ENCODE measurements at places on chromosomes 5 and 9.

- no peak for DNase-seq
These were observed 91.4 kb downstream of the NSUN2 start for GRCh38 chr5:6541256-6542013.

GRCh38 chr5:118557251-118557661 is 431.1 kb downstream of the DTWD2 start:
- no peak for DNase-seq

DNA sequence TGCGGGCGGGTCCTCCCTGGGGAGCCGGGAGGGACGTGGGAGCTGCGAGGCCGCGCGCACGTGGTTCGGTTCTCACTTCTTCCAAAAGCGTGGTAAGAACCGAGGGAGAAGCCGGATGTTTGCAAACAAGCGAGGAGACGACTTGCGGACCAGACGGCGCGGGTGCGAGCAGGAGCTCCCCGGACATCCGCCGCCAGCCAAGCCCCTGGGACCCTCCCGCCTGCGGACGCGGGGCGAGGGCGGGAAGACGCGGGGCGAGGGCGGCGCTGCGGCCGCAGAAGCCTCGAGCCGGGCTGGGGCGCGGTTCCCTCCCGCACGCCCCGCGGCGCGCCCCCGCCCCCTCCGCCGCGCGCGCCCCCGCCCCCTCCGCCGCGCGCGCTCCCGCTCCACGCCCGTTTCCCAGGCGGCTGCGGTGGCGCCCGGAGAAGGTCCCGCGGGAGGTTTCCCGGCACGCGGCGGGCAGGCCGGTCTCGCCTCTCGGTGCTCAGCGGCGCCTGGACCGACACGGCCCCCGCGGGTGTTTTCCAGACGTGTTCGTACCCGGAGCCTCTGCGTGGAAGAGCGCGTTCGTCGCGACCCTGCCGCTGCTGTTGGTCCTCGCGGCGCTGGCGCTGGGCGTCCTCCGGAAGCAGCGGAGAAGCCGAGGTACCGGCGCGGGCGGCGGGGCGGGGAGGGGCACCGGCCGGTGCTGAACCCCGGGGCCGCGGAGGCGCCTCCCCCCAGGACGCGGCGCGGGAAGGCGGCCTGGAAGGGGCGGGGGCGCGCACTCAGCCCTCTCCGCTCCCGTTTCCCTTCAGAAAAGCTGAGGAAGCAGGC is 12.8 kb downstream of the BTNL9 start:
- DNase-seq, result no peak

DNA sequence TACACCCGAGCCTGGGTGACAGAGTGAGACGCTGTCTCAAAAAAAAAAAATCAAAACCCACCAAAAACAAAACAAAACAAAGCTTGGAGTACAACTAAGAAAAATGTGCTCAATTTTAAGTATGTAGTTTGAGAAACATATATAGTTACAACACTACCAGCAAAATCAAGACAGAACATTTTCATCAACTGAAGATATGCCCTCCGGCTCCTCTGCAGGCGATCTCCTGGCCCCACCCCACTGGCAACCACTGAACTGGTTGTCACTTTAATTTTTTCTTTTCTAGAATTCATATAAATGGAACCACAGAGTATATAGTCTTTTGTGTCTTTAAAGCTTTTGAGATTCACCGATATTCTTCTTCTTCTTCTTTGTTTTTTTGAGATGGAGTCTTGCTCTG is 35.0 kb downstream of the CNOT8 start:
- DNase-seq, result no peak

DNA sequence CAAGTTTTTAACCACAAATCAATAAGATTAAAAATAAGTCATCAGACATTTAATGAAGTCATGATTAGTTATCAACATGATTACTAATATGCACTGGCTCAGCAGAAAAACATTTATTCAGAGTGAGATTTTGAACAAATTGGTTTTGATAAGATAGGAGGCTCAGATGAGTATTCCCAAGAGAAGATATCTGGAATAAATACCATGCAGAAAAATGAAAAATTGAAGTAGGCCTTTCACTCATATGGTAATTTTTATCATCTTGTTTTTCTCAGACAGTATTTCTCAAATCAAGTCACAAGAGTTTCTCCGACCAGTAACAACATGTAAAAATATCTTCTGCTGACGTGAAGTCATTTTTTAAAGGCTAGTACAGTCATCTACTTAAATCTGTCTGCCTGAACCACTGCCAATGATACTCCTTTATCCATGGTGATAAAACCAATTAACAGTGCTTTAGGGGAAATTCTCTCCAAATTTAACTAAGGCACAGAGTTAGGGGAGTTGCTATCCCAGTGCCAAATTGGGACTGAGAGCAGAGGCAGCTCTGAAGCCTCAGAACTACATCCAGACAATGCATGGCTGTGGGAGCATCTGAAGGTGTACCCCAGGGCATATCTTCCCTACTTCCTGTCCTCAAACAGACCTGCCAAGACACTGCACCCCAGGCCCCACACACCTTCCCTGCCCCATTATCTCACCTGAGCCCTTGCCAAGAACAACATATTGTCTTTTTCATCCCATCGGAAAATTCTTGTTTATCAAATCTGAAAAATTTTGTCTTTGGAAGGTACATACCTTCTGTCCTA is 105.5 kb upstream of the TSLP start:
- no peak for DNase-seq

DNA sequence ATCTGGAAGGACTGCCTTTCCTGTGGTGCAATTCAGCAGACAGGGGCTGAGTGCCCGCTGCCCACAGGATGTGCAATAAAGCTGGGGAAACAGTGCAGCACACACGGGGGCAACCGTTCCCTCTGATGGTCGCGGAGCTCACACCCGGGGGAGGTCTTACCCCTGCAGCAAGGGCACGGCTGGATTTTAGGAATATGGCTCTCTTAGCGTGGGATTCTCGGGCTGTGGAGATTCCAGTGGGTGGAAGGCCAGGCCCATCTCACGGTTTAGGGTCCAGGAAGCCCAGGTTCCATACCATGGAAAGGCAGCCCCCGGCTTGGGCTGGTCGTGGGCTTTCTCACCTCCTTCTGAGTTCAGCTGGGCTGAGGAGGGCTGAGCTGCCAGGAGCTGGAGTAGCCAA is 244.1 kb downstream of the MED10 start:
- no peak for DNase-seq

All from NCI-H2081 treated with DMSO at 0.1 percent for 48 hours (cell line).